ENCODE measurements at places on chromosomes 13 and 19.

DNA sequence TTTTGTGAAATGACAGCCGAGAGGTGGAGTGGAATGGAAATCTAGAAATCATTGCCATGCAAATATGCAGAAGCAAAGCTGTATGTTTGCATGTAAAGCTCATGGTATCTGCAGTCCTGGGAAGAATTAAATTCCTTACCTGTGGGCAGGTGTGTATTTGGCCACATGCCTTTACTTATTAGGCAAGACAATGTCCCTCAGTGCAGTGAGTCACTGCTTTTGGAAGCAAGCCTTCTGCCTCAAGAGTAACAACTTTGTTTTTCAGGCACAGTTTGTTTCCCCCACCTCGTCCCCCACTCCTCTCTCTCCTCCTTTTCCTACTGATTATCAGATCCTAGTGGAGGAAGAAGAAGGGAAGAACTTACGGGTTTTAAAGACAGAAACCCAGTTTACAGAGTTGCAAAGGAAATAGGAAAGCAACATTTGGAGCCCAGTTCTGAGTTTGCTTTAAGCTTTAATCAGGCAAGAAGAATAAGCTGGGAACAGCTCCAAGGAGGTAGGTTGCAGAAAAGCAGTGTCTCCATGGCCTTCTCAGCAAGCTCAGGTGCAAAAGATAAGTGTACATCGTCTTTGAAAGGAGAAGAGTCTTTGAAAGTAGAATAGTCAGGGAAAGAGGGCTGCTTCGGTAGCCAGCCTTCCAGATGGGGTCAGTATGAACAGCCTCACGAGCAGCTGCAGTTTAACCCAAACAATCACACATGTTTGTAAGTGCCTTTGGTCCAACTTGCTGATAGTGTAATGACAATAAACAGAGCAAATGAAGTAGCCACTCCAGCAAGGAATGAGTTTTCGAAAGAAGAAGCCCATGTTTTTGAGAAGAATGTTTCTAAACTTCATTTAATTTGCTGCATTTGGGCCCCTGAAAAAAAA lies 190.1 kb downstream of the KLF5 start:
- H3K4me3 ChIP-seq = no peak overlapping the region
- DNase-seq = no peak
- no peak overlapping the region for H3K27ac ChIP-seq

DNA sequence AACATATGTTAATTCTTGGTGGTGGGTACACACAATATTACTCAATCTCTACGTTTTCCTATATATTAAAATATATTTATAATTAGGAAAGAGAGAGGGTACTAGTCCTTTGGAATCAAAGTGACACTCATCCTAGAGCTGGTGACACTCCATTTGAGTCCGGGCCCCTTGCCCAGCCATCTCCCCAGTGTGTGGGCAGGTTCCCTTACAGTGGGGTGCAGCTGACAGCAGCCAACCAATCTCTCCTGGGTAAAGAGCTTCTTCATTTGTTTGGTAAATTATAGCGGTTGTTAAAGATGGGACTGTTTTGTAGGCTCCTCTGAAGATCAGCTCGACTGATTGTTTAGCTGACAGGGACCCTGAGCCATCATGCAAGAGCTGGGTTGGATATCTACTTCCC lies 37.2 kb upstream of the RGCC start:
- H3K4me1 ChIP-seq = no peaks in the 10 kb centered on the region
- DNase-seq = no peak
- H3K4me3 ChIP-seq = no peak overlapping the region

DNA sequence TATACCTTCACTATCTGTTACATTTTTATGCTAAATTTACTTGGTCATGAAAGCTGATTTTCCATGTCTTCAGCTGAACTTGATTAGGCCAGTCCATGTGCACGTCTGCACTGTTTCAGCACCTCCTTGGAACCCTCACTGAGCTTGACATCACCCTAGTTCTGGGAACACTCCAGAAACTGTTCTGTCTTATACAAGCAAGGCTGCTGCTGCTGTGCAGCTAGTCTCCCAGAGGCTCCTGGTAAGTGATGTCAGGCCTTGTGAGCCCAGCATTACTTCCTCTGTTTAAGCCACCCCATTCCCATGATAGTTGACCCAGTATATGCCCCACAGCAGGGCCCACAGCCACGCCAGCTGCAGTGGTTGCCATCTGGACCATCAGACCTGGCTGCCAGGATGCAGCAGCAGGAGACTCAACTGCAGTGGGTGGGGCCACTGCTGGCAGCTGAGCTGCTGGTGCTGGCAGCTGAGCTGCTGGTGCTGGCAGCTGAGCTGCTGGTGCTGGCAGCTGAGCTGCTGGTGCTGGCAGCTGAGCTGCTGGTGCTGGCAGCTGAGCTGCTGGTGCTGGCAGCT lies 90.5 kb upstream of the AKAP11 start:
- no peaks in the 10 kb centered on the region for H3K4me1 ChIP-seq
- H3K4me3 ChIP-seq = no peak overlapping the region
- H3K36me3 ChIP-seq = no peaks in the 10 kb centered on the region
- H3K27ac ChIP-seq = no peak overlapping the region
- no peak for DNase-seq
- no peaks in the 10 kb centered on the region for H3K27me3 ChIP-seq

GRCh38 chr19:49409441-49410029 lies 13.7 kb downstream of the PTH2 start:
- no peak for DNase-seq
- H3K27ac ChIP-seq = no peak overlapping the region
- no peaks in the 10 kb centered on the region for H3K4me1 ChIP-seq
- no peak overlapping the region for H3K4me3 ChIP-seq

GRCh38 chr19:28631961-28632360 lies 581.0 kb downstream of the UQCRFS1 start:
- H3K27ac ChIP-seq = no peak overlapping the region
- no peak for DNase-seq

All from vagina (tissue), 2 donors.